Lung microvascular endothelial cell (primary cell): ENCODE measurements at places on chromosomes 5 and 9. TPM values are rescaled to one million over a fixed set of nuclear protein-coding genes. Genes with fewer than 3 reads are reported as not detected.

DNA sequence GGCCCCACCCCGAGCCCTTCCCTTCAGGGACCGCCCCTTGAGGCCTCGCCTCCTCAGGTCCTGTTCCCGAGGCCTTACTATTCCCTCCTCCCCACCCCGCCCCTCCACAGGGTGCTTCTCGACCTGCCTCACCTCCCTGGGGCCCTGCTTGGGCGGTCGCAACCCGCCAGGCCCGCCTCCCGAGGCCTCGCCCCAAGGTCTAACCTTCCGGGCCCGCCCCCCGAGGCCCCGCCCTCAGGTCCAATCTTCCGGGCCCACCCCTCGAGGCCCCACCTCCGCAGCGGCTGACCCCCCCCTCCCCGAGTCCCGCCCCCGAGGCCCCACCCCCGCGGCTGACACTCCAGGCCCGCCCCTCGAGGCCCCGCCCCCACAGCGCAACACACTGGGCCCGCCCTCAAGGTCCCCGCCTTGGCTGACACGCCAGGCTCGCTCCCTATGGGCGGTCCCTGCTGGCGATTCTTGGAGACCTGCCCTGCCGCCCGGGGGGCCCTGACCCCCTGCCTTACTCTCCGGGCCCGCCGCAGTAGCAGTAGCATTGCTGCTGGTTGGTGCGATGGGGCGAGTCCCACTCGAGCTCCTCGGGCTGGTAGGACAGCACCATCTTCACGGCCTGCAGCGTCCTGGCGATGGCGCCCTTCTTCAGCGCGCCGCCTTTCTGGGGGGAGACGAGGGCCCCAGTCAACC, 8.2 kb downstream of the PHF19 start:
- DNase-seq = peak; percentile 92

- DNase-seq = peak; percentile 82
These were observed 97.9 kb upstream of the MAMDC2 start for GRCh38 chr9:69945671-69946141.

The PCDHB16 gene
- 0.22 and 0.99 TPM in 2 replicates for total RNA-seq

The F12 gene
- total RNA-seq = 0.40 and 0.44 TPM in 2 replicates
